ENCODE measurements at places on chromosomes 3 and 15.

DNA sequence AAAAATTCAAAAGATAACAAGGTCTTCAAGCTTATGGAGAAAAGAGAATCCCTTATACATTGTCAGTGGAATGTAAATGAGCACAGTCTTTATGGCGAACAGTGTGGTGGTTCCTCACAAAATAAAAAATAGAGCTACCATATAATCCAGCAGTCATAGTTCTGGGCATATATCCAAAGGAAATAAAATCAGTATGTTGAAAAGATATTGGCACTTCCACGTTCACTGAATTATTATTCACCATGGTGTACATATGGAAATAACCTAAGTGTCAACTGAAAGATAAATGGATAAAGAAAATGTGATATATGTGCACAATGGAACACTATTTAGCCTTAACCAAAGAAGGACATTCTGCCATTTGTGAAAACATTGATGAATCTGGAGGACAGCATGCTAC lies 1161.2 kb downstream of the ROBO2 start:
- no peak for DNase-seq

DNA sequence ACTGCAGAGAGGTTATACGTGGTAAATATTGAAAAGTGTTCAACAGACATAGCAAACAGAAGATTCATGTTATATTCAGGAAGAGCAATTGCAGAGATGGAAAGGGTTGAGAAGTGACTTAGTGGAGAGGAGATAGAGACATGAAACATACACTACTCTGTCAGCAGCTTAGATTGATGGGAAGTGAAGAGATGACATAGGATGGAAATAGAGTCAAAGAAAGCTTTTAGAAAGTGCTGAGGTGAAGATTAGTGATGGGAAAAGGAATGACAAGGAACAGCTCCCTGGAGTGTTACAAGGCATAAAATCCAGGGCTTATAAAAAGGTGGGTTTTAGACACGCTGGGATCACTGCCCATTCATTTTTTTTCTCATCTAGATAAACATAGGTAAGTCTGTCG lies 17.2 kb upstream of the GOLIM4 start:
- DNase-seq, result no peak

DNA sequence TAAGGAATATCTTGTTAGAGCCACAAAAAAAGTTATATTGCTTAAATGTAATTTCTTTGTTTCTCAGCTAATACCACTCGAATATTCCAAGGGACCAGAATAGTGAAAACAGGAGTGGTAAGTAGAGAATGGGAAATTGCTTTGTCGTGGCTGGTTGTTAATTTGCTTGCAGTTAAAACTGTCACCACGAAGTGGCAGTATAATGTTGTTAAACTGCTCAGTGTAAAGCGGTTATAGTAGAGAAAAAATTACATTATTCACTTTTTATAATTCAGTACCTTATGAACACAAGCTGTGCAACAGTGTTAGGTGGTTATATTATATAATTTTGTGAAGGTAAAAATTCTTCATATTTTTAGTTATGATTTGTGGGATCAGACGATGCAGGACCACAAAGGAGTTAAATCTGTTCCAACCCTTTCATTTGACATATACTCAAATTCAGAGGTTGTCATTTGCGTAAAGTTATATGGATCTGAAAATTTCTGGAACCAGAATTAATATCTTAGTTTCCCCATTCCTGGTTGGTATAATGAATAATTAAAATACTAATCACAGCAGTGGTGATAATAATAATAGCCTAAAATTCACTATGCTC lies 171.8 kb downstream of the FEZF2 start:
- DNase-seq, result no peak

DNA sequence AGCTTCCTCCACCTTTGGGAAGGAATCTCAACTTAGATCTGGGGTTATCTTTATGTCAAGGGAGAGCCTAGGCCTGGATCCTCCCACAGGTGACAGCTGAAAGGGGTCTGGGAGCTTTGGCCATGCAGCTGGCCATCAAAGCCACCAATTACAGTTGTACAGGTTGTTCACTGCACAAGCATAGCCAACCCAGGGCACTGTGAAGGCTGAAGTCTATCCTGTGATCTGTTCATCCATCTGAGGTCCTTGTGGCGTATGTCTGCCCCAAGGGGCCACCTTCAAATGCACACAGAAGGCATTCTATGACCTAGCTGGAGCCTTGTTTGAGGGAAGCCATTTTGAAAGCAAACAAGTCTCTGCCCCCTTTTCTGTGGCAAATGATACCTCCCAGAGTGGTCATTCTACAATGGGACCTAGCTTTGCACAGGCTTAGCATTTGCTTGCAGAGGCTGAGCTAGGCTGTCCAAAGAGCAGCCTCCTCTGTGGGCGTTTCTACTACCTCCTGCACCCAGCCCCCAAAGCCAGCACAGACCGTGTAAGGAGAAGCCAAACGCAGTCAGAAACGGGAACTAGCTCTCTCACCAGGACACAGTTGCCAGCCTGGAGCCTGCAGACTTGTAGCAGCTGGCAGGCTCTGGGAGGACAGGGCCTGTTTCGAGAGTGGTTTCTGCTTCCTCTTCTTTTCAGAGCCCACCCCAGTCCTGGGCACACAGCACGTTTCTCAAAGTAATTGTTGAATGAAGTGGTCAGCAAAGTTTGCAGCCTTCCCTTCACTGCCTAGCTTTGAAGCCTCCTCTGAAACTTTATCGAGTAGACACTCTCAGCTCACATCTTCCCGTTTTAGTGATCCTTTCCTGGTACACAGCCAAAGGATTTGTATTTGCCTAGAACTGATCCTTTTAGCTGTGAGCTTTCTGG lies 157.3 kb upstream of the SMAD3 start:
- DNase-seq, result no peak

GRCh38 chr3:150074277-150074676 lies 103.6 kb upstream of the PFN2 start:
- DNase-seq, result no peak

- DNase-seq, result peak; percentile 63
Observed at GRCh38 chr3:113231827-113232253, 20.5 kb downstream of the BOC start.

GRCh38 chr3:71520161-71521020 lies 63.1 kb downstream of the FOXP1 start:
- DNase-seq, result no peak

DNA sequence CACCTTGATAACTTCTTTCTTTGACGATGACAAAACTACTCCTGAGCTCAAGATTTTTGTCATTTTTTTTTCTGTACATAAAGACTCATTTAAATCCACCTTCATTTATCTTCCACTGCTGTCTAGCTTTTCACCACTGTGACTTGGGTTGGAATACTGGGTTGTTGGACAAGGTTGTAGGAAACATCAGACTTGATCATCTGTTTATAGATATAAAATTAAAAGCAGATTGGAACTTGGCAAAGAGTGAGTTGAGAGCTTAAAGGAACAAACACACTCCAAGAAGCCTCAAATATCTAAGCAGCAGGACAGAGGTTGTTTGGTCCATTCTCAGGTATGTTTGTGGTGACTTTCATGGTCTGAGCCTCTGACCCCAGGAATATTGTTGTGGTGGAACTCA lies 141.7 kb upstream of the NDN start:
- no peak for DNase-seq

GRCh38 chr3:162718697-162719096 lies 1222.1 kb downstream of the OTOL1 start:
- DNase-seq, result no peak

DNA sequence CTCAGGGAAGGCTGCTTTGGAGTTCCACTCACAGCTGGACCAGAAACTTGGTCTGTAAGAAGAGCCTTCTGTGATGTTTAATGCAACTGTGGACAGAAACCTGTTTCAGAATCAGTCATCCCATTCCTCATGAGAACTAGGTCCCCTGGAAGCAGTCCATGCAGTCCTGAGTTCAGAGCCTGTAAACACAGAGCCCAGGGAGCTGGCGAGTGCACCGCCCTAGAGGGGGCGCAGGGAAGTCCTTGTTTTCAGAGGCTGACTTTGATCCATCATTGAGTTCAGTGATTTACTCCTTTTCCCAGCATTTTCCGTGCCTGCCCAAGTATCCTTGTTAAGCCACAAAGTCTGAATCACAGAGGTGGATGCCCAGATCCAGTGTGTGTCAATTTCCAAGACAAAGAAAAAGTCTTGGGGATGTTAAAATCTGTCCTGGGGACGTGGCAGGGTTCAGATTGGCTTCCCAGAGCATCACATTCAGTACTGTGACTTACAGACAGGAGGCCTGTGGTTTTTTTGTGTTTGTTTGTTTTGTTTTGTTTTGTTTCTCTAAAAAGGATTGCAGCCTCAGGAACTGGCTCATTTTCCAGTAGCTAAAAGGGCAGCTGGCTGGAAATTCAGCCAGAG lies 9.8 kb upstream of the TXNRD3 start:
- no peak for DNase-seq

DNA sequence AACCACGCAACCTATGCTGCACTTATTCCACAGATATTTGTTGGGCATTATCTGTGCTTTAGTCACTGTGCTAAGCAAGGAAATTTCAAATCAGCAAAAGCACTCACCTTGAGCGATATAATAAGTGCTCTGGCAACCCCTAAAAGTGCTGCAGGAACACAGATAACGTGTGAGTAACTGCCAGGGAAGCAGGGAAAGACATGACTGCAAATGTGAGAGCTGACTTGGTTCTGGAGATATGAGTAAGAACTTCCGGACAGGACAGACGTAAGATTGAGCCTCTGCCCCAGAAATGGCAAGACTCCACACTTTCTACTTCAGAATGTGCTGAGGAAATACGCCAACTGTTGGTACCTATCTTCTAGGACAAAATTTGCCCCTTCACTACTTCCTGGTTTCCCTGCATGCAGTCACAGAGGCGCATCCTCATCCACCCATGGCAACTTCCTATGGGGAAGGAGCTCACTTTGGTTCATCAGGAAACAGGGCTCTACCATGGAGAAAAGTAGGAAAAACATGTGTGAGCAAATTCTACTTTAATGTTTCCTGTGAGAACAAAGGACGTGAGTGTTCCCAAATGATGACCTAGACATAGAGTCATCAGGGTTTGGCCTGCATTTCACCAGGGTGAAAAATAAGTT lies 41.7 kb downstream of the AQP9 start:
- DNase-seq, result peak; percentile 45

GRCh38 chr3:74351213-74351612 lies 263.2 kb downstream of the CNTN3 start:
- DNase-seq, result no peak

GRCh38 chr3:5330152-5330810 lies 142.8 kb downstream of the EDEM1 start:
- DNase-seq, result peak; percentile 84

- no peak for DNase-seq
Observed at GRCh38 chr15:34721802-34722438, 32.9 kb downstream of the GJD2 start.

DNA sequence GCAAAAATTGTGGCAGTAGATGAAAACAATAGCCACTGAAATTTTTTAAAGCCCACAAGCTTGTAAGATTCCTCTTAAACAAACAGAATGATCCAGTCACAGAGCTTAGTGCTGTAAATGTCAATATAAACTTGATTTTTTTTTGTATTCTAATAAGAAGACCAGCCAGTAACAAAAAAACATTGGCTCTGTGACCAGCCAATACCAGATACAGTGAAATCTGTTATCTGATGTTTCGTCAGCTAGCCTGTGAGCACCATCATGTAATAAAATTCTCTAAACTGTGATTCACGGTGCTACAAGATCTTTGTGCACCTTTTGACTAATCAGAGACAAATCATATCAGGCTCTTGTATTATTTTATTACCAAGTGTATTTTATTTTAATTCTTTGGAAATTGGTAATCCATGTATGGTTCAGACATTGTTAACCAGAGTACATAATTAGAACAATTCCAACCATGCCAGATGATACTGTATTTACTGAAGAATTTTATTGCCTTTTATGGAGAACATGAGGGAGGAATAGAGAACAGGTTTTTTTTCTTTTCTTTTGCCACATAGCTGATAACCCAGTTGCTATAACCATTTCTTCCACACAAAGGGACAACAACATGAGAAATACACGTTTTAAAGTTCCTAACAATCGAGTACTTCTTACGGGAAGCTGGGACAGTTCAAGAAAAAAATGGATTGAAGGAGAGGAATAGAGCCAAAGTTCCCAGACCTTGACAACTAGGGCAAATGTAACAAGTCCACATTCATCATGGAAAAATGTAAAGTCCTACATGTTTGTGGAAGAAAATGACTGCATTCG lies 71.9 kb downstream of the FILIP1L start:
- DNase-seq, result peak; percentile 88

- no peak for DNase-seq
Observed at GRCh38 chr3:51063053-51063452, 322.0 kb upstream of the MANF start.

DNA sequence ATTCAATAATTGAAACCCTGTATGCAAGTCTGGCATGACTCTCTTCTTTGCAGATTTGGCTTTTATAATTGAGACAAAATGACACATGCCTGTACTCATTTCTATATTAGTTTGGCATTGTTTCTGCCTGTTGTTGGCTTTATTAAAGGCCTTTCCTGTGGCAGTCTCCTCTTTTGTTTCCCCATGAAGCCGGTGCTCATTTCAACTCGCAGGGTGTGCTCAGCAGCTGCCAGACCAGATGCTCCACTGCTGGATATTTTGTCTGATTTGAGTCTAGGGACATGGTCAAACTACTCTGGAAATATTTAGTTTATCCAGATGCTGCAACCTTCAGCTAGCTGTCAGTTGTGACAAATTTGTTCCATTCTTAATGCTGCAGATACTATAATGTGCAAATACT lies 445.3 kb downstream of the NAALADL2 start:
- no peak for DNase-seq

DNA sequence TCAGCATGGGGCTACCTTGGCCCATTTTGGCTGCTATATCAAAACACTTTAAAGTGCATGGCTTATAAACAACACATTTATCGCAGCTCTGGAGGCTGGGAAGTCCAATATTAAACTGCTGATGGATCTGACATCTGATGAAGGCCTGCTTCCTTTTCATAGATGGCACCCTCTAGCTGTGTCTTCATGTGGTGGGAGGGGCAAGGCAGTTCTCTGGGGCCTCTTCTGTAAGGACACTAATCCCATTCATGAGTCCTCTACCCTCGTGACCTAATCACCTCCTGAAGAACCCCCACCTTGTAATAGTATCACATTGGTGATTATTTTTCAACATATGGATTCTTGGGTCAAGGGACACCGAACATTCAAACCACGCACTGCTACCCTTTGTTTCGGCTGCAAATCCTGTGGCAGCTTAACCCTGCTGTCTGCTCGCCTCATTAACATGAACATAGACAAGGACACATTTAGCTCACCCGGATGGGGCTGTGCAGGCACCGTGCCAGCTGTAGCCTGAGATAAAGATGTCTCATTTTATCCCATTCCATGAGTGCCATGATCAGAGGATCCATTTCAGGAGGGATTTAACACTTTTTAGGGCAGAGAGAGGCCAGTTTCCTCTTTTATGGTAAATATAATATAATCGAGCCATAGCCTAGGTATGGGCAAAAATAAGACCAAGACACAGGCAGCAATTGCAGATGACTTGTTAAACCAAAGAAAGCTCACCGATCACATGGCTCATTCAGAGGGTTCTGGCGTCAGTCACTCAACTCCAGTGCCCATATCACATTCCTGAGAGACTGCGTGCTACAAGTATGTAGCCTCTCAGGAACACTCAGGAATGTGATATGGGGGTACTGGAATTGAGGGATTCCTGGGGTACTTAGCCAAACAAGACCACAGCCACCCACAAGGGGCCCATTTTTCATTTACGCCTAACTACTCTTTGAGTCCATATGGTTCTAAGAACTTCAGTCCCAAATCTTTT lies 251.1 kb upstream of the ST8SIA2 start:
- DNase-seq, result no peak

Data from epithelial cell of prostate (primary cell).